HTR-8/SVneo (cell line): ENCODE measurements at places on chromosomes 12 and 14.

DNA sequence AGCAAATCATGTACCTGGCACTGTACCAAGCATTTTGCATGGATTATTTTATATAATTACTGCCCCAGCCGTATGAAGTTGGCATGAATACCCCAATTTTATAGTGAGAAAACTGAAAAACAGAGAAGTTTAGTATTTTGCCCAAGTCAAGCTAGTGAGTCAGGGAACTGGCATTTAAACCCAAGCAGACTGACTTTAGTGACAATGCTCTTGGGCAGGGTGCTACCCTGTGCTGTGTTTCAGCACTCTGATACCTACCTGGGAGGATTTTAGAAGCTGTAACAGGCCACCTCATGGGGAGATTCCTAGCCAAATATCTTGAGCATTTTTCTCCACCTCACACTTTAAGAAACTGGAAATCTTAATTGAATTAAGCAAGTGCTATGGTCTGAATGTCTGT lies 98.1 kb upstream of the MAX start:
- DNase-seq = no peak

DNA sequence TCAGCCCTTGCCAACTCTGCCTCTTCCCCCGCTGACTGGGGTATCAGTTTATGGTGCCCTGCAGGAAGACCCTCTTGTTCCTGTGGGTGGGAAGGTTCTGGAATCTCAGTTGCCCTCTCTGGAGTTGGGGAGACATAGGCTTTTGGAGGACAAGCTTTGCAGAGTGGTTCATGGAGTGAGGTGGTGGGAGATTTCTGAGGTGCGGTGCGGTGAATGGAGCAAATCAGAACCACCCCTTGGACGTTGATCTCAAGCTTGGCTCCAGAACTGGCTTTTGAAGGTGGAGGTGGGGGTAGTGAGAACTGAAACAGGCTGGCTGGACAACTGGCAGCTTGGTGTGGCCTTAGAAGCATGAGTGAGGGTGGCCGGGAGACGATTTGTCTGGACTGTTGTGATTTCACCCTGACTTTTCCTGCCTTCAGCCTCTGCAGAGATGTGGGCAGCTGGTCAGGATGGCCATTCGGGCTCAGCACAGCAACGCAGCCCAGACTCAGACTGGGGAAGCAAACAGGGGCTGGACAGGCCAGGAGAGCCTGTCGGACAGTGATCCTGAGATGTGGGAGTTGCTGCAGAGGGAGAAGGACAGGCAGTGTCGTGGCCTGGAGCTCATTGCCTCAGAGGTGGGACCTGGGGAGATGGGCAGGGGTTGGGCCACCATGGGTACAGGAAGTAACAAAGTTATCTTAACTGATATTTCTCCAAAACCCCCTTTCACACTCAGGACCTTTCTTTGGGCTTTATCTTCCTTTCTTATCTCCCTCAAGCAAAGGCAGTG lies 1.1 kb downstream of the SHMT2 start:
- no peak for DNase-seq

DNA sequence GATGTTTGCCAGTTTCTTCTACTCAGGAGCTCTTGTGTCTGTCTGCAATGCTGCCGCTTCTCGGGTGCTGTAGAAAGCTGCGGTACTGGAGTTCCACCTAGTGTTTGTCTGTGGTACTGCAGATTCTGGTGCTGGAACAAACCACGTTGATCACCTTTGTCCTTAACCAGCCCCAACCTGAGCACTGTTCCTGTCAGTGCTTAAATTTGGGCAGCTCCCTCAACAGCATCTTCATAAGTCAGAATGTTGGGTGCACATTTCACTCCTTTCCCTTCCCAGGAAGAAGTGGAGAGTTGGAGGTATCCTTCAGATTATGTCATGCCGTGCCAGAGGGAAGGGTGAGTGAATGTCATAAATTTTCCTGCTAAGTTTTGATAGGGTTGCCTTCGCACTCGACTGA lies 48.7 kb upstream of the LALBA start:
- DNase-seq = peak; percentile 82

DNA sequence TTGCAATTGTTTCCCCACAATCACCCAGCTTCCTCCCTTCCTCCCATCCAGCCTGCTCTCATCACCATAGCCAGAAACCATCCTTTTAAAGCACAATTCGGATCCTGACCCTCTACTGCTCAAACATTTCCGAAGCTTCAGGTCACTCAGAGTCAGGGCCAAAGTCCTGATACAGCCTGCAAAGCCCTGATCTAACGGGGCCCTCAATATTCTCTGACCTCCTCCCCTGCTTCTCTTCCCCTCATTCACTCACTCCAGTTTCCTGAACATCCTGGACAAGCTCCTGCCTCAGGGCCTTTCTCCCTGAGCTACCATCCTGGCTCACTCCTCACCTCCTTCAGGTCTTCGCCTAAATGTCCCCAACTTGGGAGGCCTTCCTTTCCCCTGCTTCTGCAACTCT lies 46.1 kb downstream of the PITPNM2 start:
- DNase-seq = no peak

- no peak for DNase-seq
Measured at GRCh38 chr12:64634508-64635092, 24.3 kb downstream of the RASSF3 start.

DNA sequence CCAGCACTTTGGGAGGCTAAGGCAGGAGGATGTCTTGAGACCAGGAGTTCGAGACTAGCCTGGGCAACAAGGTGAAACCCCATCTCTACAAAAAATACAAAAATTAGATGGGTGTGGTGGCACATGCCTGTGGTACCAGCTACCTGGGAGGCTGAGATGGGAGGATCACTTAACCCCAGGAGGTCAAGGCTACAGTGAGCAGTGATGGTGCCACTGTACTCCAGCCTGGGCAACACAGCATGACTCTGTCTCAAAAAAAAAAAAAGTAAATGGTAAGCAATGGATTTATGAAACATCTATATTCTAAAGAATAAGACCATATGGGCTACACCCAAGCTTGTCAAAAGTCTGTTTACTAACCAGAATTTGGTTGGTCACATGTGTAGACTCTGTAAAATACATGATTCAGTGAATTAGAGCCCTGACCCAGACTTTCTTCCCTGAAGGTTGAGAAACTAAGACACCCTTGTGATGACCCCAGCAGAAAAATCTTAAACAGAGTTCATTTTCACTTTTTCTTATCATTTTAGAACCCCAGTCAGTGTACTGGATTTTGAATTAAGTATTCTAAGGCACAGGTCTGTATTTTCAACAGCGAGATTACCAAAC lies 12.1 kb downstream of the FGD6 start:
- DNase-seq = no peak

DNA sequence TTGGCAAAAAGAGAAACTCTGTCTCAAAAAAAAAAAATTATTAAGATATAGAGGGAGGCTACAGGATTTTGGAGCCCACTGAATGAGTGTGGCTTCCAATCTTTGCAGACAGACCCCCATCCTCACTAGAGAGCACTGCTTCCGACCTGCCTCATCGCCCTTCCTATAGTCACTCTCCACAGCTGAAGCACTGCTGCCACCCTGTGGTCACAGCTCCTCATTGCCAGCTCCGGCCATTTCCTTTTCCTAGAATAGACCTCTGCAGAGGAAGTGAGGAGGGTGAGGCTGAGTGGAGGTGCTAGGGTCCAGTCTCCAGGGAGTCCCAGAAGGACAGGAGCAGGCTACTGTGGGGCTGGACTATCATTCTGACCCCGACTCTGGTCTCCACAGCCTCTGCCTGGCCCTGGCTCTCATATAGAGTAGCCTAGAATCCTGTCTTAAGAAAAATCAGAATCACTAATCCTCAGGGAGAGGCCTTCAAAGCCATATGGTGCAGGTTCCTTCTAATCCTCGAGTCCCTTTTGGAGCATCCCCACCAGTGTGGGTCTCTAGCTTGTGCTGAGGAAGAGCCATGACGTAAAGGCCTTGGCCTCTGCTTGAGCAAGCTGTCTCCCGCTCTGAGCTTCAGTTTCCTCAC lies 1.4 kb upstream of the NPFF start:
- DNase-seq = peak; percentile 79

DNA sequence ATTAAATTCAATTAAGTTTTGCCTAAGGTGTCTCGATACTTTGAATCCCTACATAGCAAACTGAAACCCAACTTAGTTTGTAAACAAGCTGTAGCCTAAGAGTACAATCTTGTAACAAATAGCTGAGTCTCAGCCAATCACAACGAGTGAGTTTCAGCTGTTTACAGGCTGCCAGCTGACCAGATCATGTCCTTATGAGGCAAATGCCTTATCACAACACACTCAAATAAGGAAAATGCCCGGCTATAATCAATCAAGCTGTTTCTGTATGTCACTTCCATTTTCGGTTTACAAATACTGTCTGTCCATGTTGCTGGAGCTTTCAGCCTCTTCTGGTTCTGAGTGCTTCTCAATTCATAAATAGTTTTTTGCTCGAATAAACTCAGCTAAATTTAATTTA lies 943.8 kb downstream of the SLC16A7 start:
- DNase-seq = no peak

GRCh38 chr14:99688210-99688581 lies 4.1 kb downstream of the CYP46A1 start:
- DNase-seq = no peak
